Non-pigmented ciliary epithelial cell (primary cell): ENCODE measurements at places on chromosomes 5 and 9.

- no peak for DNase-seq
These were observed 139.6 kb downstream of the GLIS3 start for GRCh38 chr9:4160249-4160648.

- no peak for DNase-seq
These were observed 55.8 kb downstream of the ANXA2R start for GRCh38 chr5:42984307-42984706.

DNA sequence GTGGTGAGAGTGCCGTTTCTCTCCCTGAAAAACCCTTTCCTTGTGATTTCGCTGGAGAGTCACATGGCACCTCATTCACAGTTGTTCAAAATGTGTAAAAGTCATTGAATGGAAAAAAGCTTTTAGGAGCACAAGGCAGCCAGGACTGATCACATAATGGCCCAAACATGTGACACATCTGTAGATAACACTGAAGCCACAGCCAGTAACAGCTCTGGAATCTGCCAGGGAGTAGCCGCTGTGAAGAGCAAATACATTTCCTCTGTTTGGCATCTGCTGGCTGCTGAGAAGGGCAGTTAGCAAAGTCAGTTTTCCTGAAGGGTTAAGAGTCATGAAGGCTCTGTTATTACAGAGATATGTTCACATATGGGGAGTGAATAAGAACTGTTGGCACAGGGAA lies 271.8 kb downstream of the NNT start:
- no peak for DNase-seq

DNA sequence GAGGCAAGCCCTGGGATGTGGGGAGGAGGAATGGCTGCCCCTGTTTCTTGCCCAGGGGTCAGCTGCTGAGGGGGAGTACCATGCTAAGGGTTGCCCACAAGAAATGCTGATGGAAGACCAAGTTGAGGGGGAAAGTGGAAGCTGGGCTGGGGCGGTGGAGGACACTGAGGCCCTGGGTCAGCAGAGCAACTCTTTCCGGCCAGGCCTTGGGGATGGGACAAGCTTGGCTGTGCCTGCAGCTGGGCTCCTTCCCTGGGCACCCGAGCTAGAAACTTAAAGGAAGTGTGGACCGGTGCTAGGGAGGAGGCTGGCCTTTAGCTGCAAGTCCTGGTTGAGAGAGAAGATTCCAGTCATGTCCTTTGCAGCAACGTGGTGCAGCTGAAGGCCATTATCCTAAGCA lies 22.7 kb downstream of the CSF1R start:
- DNase-seq = no peak

- DNase-seq = no peak
These were observed 998 bp downstream of the SRP19 start for GRCh38 chr5:112862085-112862484.

DNA sequence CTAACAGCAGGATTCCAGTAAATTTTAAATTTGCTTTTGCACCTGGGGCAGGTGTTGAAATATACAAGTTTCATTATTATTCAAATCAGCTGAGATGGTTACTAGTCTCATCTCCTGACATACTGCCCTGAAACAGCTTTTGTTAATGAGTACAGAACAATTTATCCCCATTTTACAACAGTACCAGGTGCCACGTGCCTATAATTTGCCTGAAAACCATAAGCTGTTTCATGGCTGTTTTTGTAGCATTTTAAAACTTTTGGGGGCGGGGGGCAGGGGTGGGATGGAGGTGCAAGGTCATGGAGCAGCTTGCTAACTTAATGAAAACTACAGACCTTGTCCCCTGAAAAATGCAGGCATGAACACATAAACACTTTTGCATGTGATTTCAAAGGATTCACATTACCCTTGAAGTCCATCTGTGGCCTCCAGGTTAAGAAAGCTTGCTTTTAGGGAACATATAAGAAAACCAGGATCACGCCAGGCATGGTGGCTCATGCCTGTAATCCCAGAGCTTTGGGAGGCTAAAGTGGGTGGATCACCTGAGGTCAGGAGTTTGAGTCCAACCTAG lies 42.1 kb downstream of the TIMD4 start:
- no peak for DNase-seq

DNA sequence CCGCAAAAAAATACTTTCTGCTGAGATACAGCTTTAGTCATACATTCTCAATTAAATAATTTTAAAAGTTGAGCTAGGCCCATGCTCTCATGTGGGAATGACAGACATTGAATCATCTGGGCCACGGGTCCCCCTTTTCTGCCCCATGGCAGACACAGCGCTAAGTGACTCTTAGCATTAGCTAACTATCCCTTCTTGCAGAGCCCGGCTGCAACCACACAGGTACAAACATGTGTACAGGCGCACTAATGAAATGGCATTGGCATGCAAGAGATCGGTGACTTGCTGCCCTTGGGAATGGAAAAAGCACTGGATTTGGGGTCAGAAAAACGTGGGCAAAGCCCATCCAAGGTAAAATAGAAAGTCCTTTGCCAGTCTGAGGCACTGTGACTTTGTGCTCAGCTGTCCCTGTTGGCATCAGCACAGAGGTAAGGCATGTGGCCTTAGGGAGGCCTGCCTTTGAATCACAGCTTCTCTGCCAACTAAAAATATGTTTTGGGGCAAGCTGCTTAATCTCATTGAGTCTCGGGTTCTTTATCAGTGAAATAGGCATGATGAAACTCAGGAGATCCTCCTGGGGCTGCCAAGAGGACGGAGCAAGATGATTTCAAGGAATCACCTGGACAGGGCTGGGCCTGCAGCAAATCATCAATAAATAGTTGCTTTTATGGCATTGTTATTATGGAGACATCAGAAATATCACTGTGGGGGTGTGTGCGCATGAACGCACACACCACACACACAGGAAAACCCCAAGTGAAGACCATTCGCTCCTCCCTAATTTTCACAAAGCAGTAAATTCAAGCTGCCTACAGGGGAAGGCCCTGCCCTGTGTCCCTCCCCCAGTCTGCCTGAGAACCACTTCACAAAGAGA lies 54.2 kb downstream of the WHRN start:
- no peak for DNase-seq

- peak; percentile 85 for DNase-seq
These were observed 190.8 kb downstream of the ARHGEF28 start for GRCh38 chr5:73816656-73817420.

- no peak for DNase-seq
These were observed 241.6 kb upstream of the CD180 start for GRCh38 chr5:67437905-67438845.

DNA sequence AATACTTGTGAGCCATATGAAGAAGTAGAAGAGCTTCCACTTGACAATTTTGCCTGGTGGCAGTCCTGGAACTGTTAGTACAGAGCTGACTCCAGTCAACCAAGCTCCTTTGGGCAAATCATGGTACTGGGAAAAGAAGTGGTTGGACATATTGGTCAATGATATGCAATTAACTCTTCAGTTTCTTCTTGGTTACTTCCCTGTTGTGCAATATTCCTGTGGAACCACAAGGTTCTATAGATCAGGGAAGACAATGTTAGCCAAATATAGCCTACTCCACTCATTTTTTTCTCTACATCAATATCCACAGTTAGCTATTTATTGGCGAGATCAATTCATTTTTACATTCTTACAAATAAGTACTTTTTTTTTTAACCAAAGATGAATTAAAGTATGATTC lies 14.4 kb upstream of the GDA start:
- DNase-seq = no peak

DNA sequence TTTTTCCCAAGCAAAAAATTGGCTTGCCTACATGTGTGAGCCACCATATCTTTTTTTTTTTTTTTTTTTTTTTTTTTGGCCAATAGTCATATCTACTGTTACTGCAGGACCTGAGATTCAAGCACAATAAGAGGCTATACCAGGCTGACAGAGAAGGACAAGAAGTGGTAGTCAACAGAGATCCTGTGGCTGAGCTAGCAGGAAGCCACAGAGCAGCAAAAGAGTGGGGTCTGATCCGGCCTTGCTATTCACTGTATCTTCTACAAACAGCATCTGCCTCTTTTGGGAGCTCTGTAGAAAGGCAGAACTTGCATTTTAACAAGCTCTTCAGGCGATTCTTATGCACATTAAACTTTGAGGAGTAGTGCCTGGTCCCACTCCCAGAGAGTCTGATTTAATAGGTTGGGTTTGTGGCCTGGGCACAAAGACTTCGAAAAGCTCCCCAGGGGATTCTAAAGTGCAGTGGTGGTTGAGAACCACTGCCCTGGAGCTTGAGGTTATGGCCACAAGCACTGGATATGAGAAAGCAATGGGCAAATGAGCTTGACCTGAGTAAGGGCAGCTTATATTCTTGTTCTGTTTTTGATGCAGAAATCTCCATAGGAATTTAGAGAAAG lies 162.8 kb downstream of the PIK3R1 start:
- DNase-seq = no peak

GRCh38 chr5:11595045-11595444 lies 309.2 kb downstream of the CTNND2 start:
- DNase-seq = no peak

GRCh38 chr5:64206653-64207052 lies 41.0 kb downstream of the RNF180 start:
- DNase-seq = no peak

DNA sequence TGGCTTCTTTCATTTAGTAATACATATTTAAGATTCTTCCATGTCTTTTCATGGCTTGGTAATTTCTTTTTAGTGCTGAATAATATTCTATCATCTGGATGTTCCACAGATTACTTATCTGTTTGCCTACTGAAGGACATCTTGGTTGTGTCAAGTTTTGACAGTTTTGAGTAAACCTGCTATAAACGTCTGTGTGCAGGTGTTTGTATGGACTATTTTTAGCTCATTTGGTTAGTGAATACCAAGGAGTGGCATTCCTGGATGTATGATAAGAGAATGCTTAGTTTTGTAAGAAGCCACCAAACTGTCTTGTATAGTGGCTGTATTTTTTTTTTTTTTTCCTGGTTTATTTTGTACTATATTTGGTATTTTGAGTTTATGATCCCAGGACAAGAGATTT lies 38.4 kb downstream of the PRRC1 start:
- DNase-seq = no peak

- DNase-seq = no peak
These were observed 3.3 kb downstream of the OTULIN start for GRCh38 chr5:14667770-14668169.

DNA sequence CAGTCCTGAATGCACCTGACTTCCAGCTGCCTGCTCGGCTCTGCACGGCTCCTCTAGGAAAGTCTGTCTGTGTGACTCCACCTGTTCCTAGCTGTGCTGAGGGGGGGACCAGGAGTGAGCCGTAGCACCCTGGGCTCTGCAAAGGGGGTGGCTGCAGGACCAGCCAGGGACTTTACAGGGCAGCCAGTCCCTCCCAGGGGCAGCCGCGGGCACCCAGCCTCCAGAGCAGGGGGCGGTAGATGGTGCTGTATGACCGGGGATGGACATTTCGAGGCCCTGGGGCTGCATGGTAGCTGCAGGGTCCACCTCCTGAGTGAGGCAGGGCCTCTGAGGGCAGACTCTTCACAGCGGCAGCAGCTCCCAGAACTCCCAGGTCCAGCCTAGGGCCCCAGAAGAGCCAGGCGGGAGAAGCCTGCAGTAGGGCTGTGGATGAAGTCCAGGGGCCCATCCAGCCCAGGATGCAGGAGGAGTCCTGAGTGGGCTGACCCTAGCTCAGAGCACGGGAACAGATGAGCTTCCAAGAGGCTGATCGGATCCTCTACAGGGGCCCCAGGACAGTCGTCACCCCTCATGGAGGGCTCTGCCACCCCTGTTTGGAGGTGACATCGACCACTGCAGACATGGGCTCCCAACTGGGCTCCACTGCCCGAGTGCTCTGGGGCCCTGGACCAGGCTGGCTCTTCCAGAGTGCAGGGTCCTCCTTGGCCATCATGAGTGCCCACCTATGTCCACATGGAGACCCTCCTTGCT lies 105.4 kb downstream of the ZNF354C start:
- no peak for DNase-seq

GRCh38 chr9:93261281-93261680 lies 77.3 kb downstream of the WNK2 start:
- DNase-seq = no peak

GRCh38 chr5:174073122-174073660 lies 27.7 kb downstream of the NSG2 start:
- no peak for DNase-seq

DNA sequence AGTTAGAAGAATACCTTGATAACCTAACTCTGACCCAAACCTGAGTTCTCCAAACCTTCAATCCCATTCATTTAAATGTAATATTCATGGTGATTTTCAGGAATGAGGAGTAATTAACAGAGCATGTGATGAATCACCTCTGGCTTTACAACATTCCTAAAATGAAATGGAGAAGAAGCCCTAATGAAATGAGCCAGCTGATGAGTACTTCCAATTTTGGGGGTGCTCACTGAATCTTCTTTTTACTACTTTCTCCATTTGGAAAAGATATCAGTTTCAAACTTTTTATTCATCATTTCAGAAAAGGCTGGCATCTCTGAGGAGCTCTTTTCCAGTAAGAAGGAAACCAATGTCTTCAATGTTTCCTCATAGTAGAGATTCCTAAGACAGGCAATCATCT lies 2.9 kb upstream of the SPINK5 start:
- DNase-seq = no peak

DNA sequence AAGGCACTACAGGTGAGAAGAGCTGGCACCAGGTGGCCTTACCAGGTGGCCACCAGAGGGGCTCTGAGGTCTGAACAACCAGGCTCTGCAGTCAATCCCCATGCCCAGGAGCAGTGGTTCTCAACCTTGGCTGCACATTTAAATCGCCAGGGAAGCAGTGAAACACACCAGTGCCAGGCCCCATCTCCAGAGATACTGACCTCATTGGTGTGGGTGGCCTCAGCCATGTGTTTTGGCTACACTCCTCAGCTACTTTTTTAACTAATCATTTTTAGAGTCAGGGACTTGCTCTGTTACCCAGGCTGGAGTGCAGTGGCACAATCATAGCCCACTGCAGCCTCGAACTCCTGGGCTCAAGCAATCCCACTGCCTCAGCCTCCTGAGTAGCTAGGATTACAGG lies 56.0 kb downstream of the GABBR2 start:
- no peak for DNase-seq

DNA sequence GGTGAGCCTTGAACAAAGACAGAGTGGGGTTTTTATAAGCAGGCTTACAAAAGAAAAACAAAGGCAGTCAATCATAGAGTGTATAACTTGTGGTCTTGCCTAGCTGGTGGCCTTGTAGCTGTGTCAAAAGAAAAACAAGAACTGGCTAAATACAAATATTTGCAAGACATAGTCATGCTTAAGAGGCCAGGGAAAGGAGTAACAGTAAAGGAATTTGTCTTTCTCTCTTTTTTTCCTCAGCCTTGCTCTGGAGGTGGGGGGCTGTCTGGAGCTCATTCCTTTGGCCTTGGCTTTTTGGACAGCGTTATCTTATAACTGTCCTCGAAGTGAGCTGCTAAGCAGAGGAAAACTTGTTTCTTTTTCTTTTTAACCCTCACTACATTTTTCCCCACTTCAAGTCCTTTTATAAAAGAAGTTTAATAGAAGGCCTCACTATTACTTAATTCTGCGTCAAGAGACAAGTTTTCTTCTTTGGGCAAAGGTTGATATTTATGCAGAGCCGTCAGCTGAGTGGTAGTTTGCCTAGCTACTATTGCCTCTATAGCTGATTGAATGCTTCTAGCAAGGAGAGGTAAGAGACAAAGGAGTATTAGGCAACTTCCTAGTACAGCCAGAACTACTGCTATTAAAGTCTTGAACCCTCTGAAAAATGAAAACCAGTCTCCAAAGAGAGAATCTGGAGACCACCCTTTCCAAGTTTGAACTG lies 14.3 kb downstream of the CEL start:
- DNase-seq = peak; percentile 70

GRCh38 chr9:113794721-113795120 lies 81.4 kb upstream of the ZNF618 start:
- no peak for DNase-seq
